Adipose tissue (tissue), 3 donors: ENCODE measurements at places on chromosomes 3 and 15. TPM values are rescaled to one million over a fixed set of nuclear protein-coding genes. Genes with fewer than 3 reads are reported as not detected.

The CNTN4 gene
- 5.2 TPM for polyA plus RNA-seq

The TSEN2 gene
- 12.4 TPM for polyA plus RNA-seq

The CHRNA5 gene
- polyA plus RNA-seq = 1.1 TPM

The OR5K2 gene
- not detected for polyA plus RNA-seq

The CP gene
- polyA plus RNA-seq = 5.2 TPM

The PPP1R14D gene
- 0.13 TPM for polyA plus RNA-seq

The SLITRK3 gene
- 0.08 TPM for polyA plus RNA-seq

The CASR gene
- 5.0 TPM for polyA plus RNA-seq

The BCHE gene
- polyA plus RNA-seq = 5.9 TPM

The ADAMTS9 gene
- polyA plus RNA-seq = 8.3 TPM

The GOLIM4 gene
- polyA plus RNA-seq = 21.9 TPM

The ASB14 gene
- polyA plus RNA-seq = not detected

The SLC9C1 gene
- not detected for polyA plus RNA-seq

The DUOXA2 gene
- 0.56 TPM for polyA plus RNA-seq

The SLC22A13 gene
- 0.03 TPM for polyA plus RNA-seq

The POPDC2 gene
- 0.87 TPM for polyA plus RNA-seq

The MKRN2 gene
- 18.1 TPM for polyA plus RNA-seq

The DVL3 gene
- polyA plus RNA-seq = 27.3 TPM

The SPTBN5 gene
- polyA plus RNA-seq = 1.9 TPM

The SQOR gene
- polyA plus RNA-seq = 40.9 TPM

The CLDN18 gene
- polyA plus RNA-seq = 32.5 TPM

The SLC6A20 gene
- polyA plus RNA-seq = 0.01 TPM

The SNX22 gene
- polyA plus RNA-seq = 1.9 TPM

The GOLGA6D gene
- polyA plus RNA-seq = not detected

The MED12L gene
- polyA plus RNA-seq = 0.09 TPM

The UTS2B gene
- polyA plus RNA-seq = not detected

The CAMP gene
- not detected for polyA plus RNA-seq

The HYAL1 gene
- polyA plus RNA-seq = 19.0 TPM
